ENCODE measurements at places on chromosomes 5 and 9. TPM values are rescaled to one million over a fixed set of nuclear protein-coding genes. Genes with fewer than 3 reads are reported as not detected.

Gene SPINK7
- total RNA-seq, result not detected

Gene CCDC192
- not detected for total RNA-seq

Gene CKMT2
- 2.3 TPM for total RNA-seq

Gene TSPAN17
- 24.1 TPM for total RNA-seq

Gene LCNL1
- 3.6 TPM for total RNA-seq

Gene DOCK8
- total RNA-seq, result 245 TPM

Gene ELOVL7
- total RNA-seq, result 1.7 TPM

Gene TRPM6
- total RNA-seq, result 9.9 TPM

Gene ADAM19
- total RNA-seq, result 52.9 TPM

Gene P4HA2
- 8.2 TPM for total RNA-seq

Gene NDST1
- 360 TPM for total RNA-seq

Gene SPINK13
- total RNA-seq, result not detected

Gene RLN2
- 0.43 TPM for total RNA-seq

Gene HRCT1
- 2.5 TPM for total RNA-seq

Gene MYOZ3
- 1.2 TPM for total RNA-seq

Gene KIF4B
- 0.17 TPM for total RNA-seq

Gene FAM169A
- 7.5 TPM for total RNA-seq

Gene LCN9
- not detected for total RNA-seq

Gene IFNW1
- not detected for total RNA-seq

Gene NR4A3
- 3.0 TPM for total RNA-seq

Gene ADAMTS13
- total RNA-seq, result 1.1 TPM

Gene FAM174A
- total RNA-seq, result 25.0 TPM

Gene SLC34A1
- 0.19 TPM for total RNA-seq

Gene IL3
- total RNA-seq, result not detected

Gene SAPCD2
- total RNA-seq, result 3.4 TPM

Gene GLRA1
- total RNA-seq, result not detected

Gene BTNL8
- 3.5 TPM for total RNA-seq

Gene CDKN2A
- 19.7 TPM for total RNA-seq

Gene ANGPTL2
- total RNA-seq, result 66.2 TPM

Gene MOB3B
- 22.0 TPM for total RNA-seq

Data from spleen (tissue), 13 donors.